Temporal lobe (tissue), 4 donors: ENCODE measurements at places on chromosomes 16 and 17. TPM values are rescaled to one million over a fixed set of nuclear protein-coding genes. Genes with fewer than 3 reads are reported as not detected.

Gene MEOX1
- total RNA-seq: 0.25 TPM

Gene CCDC154
- total RNA-seq: 0.49 TPM

Gene CCL23
- total RNA-seq: not detected

Gene SPATA32
- total RNA-seq: not detected

Gene PTGES3L
- total RNA-seq: 1.5 TPM
